ENCODE measurements at places on chromosomes 5 and 9.

GRCh38 chr5:34957321-34957720, 28.0 kb downstream of the DNAJC21 start:
- no peak for DNase-seq

DNA sequence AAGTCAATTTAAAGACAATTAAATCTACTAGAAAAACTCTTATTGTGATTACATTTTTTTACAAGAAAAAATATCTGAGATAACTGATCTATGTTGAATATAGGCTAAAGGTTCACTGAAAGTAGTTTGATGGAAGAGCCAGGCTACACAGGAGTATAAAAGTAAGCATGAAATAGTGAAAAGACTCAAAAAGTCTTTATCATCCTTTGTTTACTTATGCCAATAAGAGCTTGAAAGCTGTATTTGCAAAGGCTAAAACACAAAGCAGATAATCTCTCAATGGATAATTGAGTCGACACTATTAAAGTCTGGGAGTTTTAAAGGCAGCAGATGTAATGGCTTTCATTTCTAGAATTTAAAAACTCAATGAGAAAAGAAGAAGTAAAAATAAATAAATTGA, 42.0 kb downstream of the SSBP2 start:
- DNase-seq = no peak

DNA sequence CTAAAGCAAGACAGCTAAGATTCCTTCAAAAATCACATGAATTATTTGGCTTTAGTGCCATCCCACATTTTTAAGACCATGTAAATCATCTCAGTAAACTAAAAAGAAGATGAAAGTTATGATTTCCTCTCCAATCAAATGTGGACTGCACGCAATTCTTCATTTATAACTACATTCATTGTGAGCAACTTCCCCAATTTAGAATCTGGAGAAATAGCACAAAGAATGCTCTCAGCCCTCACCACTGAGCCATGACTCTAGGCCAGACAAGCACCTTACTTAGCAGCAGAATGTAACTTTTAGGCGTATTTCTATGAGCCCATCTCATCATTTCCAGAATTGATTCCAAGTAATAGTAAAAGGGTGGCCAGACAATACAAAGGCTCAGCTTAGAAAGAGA, 616.6 kb downstream of the TLE1 start:
- no peak for DNase-seq

GRCh38 chr9:79759460-79759859, 187.7 kb downstream of the TLE4 start:
- DNase-seq = no peak

DNA sequence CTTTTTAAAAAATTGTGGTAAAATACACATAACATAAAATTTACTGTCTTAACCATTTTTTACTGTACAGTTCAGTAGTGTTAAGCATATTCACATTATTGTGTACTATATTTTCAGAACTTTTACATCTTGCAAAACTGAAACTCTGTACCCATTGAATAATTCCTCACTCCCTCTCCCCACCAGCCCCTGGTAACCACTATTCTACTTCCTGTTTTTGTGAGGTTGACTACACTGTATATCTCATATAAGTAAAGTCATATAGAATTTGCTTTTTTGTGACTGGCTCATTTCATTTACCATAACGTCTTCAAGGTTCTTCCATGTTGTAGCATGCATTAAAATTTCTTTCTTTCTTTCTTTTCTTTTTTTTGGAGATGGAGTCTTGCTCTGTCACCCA, 87.0 kb downstream of the LNPEP start:
- no peak for DNase-seq

DNA sequence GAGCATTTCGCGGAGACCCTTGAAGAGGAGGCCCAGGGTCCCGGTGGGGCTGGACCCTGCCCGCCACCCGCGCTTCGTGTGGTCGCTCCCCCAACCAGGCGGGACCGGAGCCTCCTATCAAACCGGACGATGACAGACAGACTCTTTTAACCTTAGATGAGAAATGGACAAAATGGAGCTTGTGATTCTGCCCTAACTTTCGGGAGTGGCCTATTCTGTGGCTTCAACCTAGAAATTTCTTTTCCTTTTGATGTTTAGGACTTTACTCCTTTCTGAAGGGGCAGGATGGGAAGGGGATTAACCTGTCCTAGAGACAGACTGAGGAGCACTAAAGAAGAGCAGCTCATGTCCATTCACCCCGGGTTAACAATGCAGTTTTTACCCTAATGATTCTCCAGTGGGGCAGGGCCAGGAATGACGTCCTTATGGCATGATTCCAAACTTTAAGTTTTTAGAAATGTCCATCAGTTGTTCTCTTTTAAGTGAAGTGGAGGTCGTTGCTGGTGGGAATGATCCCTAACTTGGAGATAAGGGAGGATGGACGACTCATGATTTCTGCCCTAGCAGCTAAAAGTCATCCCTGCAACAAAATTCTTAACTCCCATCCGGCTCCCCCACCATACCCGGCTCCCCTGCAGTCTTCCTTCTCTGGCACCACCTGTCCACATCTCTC, 1.0 kb downstream of the NIPSNAP3A start:
- DNase-seq = no peak

DNA sequence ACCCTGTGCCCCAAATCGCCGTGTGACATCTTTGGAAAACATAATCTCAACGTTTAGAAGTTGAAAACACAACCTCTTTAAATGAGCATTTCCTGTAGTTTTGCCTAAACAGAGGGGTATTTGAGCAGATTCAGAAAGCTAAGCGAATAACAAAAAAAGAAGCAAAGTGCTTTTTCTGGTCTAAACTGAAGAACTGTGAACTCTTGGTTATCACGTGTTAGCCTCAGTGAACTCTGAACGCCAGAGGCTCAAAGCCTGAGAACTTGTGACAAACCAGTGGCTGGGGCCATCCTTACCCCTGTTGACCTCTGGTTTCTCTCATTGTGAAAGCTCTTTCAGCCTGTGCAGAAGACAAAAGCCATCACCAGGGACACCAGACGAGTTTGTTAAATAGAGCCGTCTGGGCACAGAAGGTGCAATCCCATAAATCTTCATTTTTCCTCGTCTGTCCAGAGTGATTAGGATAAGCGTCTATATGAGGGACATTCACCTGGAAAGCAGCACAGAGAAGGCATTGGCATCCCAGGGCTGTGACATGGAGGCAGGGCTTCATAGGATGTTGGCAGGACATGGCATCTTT, 61.4 kb upstream of the ICE1 start:
- no peak for DNase-seq

DNA sequence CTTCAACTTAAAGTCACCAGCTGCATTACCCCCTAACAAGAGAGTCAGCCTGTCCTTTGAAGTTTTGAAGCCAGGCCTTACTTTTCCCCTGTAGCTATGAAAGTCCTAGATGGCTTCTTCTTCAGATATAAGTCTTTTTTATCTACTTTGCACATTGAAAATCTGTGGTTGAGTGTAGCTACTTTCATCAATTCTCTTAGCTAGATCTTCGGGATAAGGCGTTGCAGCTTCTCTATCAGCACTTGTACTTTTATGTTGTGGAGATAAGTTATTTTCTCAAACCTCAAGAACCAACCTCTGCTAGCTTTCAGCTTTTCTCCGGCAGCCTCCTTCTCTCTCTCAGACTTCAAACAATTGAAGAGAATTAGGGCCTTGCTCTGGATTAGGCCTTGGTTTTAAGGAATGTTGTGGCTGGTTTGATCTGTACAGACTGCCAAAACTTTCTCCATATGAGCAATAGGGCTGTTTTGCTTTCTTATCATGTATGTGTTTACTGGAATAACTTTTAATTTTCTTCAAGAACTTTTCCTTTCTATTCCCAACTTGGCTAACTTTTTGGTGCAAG, 21.6 kb downstream of the CATSPER3 start:
- DNase-seq = no peak

DNA sequence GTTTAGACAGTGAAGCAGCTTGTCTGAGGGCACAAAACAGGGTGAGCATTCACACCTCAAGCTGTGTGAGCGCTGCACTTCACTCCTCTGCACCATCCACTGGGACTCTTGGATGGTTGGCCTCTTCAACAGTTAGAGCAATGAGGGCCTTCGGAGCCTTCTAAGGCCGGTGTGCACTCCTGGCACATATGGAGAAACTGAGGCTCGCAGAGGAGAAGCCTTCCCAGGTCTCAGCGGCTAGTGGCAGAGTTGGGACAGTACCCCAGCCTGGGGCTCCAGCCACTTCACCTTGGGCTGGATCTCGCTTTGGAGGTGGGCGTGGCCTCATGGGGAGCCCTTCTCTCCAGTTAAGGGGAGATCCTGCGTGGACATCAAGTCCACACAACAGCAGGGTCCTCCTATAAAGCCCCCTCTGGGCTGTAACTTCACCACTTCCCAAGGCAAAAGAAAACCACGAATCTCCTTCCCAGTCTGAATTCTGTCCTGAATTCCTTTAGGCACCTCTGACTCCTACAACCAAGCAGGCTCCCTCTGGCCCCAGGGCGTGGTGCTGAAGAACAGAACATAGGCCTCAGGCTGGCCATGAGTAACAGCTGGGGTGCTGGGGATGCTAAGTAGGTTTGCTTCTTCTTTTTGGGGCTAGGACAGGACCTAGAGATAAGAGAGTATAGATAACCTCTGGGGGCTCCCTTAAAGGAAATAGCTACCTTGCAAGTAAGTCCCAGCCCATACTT, 30.5 kb upstream of the CSF1R start:
- no peak for DNase-seq

GRCh38 chr9:134629061-134629585, 12.5 kb upstream of the COL5A1 start:
- DNase-seq = no peak

- no peak for DNase-seq
Measured at GRCh38 chr5:133316346-133317343, 264.8 kb downstream of the HSPA4 start.

GRCh38 chr9:114754581-114754980, 51.3 kb downstream of the TNFSF15 start:
- no peak for DNase-seq

DNA sequence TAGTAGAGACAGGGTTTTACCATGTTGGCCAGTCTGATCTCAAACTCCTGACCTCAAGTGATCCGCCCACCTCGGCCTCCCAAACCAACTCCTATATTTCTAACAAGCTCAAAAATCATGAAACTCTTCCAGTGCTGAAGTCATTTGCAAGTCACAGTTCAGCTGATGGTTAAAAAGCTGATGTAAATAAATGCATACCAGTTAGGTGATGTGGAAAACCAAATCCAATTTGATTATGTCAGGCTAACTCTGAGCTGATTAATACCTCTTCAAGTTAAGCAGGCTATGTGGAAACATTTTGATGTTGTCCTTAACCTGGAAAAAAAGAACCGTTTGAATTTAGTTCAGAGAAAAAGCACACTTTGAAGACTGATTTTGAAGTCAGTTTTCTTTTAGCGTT, 51.0 kb downstream of the TMEM252 start:
- DNase-seq = no peak

- DNase-seq = no peak
Measured at GRCh38 chr9:113417370-113417769, 6.8 kb downstream of the C9orf43 start.

DNA sequence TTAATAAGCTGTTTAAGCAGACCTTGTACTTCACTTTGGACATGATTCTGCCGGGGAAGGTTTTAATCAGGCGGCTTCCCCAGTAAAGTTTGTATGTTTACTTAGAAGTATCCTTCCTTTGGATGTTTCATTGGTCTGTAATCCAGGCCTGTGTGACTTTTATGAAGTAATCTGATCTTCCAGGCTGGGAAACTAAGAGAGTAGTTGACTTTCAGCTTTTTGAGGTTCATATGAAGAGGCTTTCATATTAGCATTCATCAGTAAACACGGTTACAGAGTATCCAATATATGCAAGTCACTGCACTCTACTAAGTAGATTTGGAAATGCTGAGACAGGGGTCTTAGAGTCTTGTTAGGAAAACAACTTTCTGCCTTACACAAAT, 1.1 kb downstream of the DNAJC21 start:
- DNase-seq = no peak

DNA sequence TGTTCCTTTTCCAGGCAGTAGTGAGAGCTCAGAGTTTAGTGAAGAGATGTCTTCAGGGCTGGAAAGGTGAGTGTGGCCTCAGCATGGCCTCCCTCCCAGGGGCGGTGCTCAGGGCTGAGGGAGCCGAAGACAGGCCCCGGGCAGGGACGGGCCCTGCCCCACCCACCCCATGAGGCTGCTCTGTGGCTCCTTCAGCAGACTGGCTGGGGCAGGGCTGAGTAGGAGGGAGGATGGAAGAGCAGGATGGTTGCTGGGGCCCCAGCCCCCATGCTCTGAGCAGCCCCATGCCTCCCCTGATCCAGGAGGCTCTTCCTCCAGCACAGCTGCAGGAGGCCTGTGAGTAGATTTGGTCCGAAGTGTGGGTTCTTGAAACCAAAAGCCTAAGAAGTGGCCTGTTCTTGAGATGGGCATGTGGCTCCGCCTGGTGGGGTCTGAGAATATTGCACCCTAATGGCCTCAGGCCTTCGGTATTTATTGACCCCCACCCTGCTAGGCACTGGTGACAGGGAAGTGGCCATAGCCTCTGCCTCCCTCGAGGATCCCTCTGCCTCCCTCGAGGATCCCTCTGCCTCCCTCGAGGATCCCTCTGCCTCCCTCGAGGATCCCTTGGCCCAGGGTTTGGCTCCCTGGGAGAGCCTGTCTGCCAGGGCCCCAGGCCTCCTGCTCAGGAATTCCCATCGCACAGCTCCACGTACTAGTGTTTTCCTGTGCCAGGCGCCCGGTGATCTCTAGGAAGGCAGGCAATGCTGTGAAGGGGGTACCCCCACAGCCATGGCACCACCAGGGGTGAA, 65.4 kb upstream of the GARNL3 start:
- peak; percentile 76 for DNase-seq

DNA sequence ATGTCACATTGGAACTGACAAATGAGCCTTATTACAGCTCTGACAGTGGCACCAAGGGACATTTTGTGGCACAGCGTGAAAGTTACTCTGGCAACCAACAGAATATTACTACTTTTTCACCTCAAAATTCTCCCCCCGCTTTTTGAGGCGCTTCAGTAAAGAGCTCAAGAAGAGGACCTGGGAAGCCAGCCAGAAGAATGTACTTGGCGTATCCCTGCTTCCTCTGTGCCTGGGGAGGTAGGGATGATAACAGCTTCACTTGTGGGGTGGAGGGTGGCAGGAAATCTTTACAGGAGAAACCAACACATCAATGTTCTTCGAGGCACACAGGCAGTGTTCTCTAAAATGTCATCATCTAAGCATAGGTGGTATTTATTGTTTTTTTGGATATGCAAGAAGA, 624.1 kb downstream of the NR2F1-AS1 start:
- no peak for DNase-seq

DNA sequence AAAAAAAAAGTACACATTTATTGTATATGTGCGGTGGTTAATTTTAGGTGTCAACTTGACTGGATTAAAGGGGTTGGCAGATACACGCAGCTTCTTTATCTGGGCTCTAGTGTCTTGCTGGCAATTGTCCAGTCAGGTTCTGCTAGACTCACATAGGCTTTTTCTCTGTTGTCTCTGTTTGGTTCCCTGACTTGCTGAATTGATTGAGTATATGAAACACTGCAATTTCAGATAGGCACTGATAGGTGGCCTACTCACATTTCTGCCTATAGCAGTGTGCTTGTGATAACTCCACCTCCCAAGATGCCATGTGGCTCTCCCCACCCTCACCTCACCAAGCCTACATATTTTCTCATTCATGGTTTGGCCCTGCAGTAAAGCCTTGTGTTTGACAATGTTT, 52.5 kb downstream of the AOPEP start:
- DNase-seq = no peak
